ENCODE measurements at places on chromosomes 11 and 22. TPM values are rescaled to one million over a fixed set of nuclear protein-coding genes. Genes with fewer than 3 reads are reported as not detected.

FREY1 gene
- total RNA-seq, result 1.8 TPM

OR1S2 gene
- total RNA-seq, result not detected

PLAAT4 gene
- 0.38 TPM for total RNA-seq

- no peak for DNase-seq
These were observed 2.1 kb downstream of the SLC35E4 start for GRCh38 chr22:30637701-30638114.

GRCh38 chr11:64284048-64284961 is at the start of gene BAD:
TSS of gene BAD (minus strand) at chr11:64284665. CDS start at chr11:64284368, 297 bp downstream.
- DNase-seq, result peak; percentile 95

- DNase-seq, result no peak
These were observed 105.7 kb upstream of the LUZP2 start for GRCh38 chr11:24391167-24391566.

DNA sequence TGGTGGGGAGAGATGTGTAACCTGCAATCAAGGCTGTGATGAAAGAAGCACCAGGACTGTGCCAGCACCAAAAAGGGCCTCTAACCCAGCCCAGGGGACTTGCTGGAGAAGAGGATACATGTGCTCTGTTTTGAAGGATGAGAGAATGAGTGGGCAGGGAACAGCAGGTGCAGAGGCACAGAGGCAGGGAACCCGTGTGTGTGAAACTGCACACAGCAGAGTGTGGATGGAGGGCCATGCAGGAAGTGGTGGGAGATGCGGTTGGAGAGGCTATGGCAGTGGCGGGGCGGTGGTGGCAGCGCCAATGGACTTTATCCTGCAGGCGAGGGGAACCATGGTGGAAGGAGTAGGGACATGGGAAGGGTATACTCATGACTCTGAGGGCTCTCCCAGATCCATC is 25.2 kb upstream of the LRRC32 start:
- DNase-seq, result no peak

GRCh38 chr11:8267831-8268529 is 4.3 kb upstream of the LMO1 start:
- no peak for DNase-seq

Data from SJCRH30 (cell line).